ENCODE measurements at places on chromosomes 3 and 15. TPM values are rescaled to one million over a fixed set of nuclear protein-coding genes. Genes with fewer than 3 reads are reported as not detected.

DNA sequence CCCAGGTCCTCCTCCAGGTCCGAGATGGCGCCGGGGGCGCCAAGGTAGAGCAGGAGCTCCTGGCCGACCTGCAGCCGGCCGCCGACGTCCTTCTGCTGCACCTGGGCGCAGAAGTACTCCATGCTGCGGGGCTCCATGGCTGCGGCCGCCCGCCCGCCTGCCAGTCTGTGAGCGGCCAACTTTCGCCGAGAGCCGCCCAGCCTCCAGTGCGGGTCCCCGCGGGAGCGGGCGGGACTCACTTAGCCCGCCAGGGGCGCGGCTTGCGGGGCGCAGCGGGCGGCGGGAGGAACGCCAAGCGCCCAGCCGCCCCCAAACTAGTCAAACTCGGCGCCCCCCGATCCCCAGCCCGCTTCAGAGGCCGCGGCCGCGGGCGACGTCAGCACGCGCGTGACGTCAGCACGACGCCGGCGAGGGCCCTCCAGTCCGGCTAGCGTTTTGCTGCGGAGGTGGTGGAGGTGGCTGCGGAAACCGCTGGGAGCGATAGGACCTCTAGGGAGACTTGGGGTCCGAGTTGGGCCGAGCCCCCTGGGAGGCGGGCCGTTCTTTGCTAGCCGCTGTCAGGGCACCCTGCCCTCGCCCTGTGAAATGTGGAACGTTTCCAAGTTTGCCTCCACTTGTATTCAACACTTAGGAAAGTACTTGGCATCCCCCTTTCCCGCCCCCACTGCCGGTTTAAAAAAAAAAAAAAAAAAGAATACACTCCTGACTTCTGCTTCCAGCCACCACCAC is at the start of gene CLASP2:
Gene CLASP2, minus strand, starts transcription at position 389 of the 729 bp plus-strand sequence. Its CDS starts 252 bp downstream, at position 137.
- DNase-seq, result peak; percentile 84

DNA sequence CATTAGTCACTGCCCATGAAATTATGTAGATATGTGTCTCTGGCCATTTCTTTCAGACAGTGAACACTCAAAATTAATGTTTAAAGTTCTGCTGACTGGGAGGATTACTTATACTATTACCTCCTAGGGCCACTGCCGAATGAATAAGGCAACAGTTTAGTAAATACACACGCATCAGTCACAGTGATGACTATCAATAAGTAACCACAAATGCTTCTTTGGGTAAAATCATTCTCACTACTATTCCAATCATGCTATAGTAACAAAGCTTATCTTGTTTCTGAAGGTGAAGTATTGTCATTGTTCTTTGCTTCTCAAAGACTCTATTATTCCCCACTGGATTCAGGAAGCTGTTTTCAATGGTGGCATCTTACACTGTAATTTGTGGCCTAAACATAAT is 478.8 kb downstream of the EPHA3 start:
- no peak for DNase-seq

CFAP92 gene
- total RNA-seq, result not detected

DNA sequence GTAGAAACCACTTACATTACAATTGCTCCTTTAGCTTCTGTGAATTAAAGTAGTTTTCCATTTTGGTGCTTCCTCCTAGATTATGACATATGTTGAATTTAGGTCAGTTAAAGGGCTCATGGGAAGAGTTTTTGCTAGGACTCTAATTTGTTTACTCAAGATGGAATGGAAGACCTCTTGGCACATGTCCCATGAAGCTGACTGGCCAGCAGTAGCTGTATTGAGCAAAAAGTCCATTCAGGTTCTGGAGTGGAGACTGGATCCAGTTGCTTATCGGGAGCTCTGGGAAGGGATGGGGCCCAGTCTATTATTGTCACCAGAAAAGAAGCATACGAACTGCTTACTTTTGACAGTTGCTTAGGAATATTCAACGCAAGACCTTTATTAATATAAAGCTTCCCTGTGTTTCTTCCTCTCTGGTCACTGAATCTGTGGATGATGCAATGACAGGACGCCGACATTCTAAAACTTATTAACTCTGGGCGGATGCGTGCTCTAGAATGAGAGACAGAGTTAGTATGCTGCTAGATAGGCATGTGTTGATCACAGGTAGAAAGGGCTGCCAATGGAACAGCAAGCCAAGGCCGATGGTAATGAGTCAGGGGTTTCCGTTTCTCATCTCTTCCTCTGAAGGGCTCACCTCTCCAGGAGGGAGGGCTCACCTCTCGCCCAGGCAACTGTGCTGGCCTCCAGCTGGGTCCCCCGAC is 155.8 kb downstream of the NR1D2 start:
- DNase-seq, result no peak

ASB14 gene
- total RNA-seq, result 2.5 TPM

DNA sequence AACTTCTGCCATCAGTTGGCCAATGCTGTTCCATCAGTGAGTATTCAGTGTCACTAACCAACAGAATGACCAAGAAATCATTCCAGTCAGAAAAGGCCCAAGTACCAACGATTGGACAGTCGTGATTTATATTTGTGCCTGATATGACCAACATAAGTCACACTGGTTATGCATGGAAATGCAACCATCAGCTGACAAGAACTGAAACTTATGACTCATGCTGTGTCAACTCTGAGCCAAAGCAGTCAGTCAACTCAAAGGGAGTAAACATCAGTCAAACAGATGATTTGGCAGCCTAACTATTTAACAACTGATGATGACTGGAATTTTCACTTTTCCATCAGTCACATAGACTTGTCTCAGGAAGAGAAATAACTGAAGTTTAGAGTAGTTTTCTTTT is 142.4 kb downstream of the ANXA2 start:
- DNase-seq, result no peak

SSUH2 gene
- total RNA-seq, result 0.59 TPM

FBXO40 gene
- 81.6 TPM for total RNA-seq

DNA sequence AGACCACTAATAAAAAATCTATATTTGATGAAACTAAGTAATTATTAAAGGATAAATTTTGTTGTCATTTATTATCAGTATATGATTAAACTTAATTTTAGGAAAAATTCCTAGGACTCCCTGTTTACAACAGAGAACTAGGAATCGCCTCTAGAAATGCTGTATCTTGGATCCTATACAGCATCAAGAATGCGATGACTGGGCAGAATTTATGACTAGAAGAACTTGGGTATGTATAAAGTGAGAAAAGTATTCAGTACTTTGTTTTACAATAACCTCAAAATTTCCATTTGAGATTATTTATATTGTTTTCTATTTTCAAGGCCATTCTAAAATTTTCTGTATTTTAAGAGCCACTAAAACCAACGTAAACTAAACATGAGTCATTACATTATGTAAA is 82.3 kb upstream of the AGTR1 start:
- DNase-seq, result no peak
